ENCODE measurements at places on chromosomes 4 and X. TPM values are rescaled to one million over a fixed set of nuclear protein-coding genes. Genes with fewer than 3 reads are reported as not detected.

The ANOS1 gene
- 2.3 TPM for total RNA-seq

The POU4F2 gene
- total RNA-seq = not detected

The NAA11 gene
- total RNA-seq = not detected

The SPIN2A gene
- 1.3 TPM for total RNA-seq

The EDA gene
- total RNA-seq = 3.1 TPM

DNA sequence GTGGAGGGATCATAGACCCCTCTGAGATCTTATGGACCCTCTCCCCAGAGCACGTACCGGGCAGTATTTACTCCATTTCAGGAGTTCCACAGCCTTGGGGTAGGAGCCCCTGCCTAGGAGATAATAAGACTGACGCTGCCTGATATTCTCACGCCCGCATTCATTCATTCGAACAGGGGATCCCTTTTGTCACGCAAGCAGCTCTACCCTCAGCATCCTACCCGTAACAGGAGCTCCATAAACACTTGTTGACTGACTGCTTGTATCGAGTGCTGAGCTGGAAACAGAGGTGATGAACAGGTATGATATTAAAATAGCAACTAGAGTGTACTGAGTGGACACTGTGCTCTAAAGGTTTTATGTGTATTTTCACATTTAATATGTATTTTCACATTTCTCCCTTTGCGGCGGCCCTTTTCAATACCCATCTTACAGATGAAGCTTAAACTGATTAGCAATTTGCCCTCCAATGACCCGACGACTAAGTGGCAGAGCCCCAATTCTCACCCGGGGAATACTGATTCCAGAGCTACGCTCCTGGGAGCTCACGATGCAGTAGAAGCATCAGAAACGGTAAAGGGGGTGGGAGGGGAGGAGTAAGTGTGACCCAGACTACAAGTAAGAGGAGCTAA, 888 bp downstream of the RAB28 start:
- DNase-seq = no peak

DNA sequence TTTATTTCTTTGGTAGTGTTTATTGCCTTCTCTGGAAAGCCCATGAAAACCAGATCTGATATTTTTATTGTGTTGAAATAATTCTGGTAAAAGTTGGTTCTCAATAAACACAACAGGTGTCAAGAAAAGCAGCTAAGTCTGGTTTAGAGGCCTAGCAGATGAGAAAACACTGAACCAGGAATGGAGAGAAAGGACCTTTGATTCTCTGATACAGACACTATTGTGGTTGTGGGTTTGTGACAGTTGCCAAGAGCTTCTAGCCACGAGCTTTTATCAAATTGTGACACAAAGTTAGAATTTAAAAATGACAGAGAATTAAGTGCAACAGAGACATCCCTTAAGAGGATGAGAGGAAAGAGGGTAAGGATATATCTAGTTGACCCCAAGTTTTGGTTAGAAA, 42.6 kb downstream of the DDIT4L start:
- no peak for DNase-seq
